T-helper 2 cell treated with Interferon-gamma antibody and Interleukin-4, amounts not matched to agents 5 μg/mL and 100 μg/mL, for 36 hours (primary cell): ENCODE measurements at places on chromosomes 3 and 15.

GRCh38 chr3:178120367-178120766 lies 415.9 kb upstream of the KCNMB2 start:
- DNase-seq, result no peak

DNA sequence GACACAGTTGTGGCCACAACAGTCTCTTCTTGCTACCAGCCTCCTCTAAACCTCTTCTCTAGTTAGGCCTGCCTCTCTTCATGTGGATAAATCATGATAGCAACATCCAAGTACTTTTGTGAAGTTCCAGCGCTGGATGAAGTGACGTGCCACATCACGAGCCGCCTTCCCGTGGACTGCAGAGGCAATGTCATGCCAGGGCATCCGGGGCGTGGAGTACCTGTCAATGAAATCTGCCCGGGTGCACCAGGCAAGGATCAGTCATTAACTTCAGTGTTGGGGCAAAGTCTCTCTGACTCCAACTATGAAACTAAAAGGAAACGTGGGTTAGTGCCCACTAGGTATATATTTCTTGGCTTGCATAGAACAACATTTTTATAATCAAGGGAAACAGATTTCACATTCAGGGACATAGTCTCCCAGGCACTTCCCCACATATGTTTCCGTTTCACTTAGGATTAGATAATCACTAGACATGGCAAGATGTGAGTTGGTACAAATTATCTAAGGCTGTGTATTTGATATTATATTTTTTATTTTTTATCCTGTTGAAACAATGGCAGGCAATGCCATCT lies 133.6 kb downstream of the PLD1 start:
- no peak for DNase-seq

DNA sequence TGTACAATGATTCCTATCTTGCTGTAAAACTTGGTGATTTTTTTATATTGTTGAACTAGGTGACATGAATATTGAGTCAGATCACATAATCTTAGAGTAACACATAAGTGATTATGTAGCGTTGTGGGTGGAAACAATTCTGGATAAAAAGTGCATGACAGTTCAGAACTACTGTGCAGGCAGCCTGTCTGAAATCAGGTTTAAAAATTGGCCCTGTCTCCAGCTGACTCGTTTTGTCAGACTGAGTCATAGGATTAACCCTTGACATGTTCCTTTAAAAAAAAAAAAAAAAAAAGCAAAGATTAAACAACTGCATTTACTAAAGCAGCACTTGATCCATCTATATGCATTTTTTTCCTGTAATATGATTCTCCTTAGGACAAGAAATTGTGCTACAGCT lies 160.0 kb upstream of the CGNL1 start:
- DNase-seq, result no peak

DNA sequence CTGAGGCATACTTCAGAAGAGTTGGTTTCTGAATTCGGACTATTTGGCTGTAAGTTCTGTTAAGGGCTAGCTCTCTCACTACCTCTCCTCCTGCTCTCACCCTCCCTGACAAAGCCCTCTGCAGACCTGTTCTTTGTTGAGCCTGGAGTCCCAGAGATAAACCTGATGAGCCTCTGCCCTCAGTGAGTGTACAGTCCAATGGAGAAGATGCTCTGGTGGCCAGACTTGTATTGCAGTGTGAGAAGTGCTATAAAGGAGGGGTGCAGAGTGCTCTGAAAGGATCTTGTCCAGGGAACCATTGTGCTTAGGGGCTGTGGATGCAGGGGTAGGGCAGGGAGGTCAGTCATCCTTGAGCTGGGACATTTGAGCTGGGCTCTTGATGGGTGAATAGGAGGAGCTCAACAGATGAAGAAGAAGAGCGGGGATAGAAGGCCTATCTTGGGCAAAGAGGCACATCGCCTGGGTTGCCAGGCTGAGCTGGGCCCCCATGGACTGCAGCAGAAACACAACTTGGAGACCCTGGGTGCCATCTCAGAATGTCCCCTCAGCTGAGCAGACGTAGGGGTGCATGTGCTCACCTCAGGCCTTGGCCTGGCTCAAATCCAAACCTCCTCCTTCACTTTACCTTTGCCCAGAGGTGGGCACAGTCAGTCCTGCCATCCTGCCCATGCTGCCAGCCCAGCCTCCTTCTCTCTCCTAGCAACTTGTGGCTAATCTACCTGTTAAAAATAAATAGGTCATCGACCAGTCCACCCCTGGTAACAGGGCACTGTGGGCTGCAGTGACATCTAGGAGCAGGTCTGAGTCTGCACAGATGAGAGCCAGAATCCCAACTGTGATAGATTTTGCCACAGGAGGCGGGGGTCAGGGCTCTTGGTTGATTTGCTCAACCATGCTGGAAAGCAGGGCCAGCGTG lies 3.3 kb downstream of the CAND2 start:
- no peak for DNase-seq

GRCh38 chr3:111967068-111967467 lies 11.8 kb upstream of the ABHD10 start:
- DNase-seq, result no peak

GRCh38 chr15:55942332-55942731 lies 51.1 kb downstream of the NEDD4 start:
- DNase-seq, result no peak

DNA sequence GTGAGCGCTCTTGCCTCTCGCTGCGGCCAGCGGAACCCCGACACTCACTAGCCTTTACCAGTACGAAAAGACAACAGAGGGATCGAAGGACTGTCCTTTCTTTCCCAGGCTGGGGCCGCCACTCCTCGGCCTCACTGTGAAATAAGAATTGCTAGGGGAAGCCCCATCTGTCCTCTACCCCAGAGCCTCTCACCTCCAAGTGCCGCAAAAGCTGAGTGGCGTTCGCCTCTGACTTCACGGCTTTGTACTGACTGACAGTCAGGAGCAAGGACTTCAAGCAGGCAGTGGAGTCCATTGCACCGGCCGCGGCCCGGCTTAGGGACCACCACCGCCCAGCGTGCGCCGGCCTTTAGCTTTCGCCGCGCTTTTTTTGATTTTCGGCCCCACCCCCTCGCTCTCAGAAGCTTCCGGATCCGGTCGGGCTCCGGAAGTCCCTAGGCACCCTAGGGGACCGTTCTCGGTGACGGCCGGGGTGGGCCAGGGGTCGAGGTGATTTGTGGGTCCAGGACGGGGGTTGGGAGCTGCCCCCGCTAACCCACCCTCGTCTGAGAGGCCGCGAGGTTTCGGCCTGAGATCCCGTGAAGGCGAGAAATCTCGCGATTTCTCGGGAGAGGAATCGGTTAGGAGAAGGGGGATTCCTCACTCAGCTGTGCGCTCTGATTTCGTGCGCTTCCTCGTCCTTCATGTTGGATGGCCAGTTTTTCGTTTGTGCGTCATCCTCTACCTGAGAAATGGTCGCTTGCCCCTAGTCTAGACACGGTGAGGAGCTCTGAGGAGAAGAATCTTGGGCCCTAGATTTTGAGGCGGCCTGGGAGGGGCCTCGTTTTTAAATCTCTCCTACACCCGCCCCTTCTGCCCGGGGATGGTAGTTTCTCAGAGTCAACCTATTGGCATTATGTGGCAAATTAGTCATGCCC lies at the start of the genes CIP2A and DZIP3:
TSS of gene CIP2A (minus strand) at position 358 of the 917 bp plus-strand sequence. CDS start at position 295, 63 bp downstream.
TSS of gene DZIP3 (plus strand) at position 642 of the 917 bp plus-strand sequence. CDS start 15,685 bp downstream, outside the sequence.
- peak; percentile 85 for DNase-seq

GRCh38 chr15:78726870-78727551 lies 84.3 kb downstream of the ADAMTS7 start:
- DNase-seq, result no peak

GRCh38 chr3:44554626-44555592 lies at the start of gene ZKSCAN7:
TSS of gene ZKSCAN7 (plus strand) at chr3:44555193. CDS start at chr3:44557048, 1,855 bp downstream.
- DNase-seq, result peak; percentile 14

DNA sequence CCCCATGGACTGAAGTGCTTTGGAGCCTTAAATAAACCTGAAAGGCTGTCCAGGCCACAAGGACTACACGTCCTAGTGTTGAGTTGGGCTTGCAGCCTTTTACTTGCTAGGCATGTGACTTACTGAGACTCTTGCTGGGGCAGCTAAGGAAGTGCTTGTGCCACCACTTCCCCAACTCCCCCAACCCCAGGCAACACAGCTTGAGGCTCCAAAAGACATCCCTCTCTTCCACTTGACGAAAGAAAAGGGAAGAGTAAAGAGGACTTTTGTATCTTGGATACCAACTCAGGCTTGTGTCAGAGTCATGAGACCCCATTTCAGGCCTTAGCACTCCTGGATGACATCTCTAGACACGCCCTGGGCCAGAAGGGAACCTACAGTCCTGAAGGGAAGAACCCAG lies 109.8 kb downstream of the XRN1 start:
- DNase-seq, result no peak

DNA sequence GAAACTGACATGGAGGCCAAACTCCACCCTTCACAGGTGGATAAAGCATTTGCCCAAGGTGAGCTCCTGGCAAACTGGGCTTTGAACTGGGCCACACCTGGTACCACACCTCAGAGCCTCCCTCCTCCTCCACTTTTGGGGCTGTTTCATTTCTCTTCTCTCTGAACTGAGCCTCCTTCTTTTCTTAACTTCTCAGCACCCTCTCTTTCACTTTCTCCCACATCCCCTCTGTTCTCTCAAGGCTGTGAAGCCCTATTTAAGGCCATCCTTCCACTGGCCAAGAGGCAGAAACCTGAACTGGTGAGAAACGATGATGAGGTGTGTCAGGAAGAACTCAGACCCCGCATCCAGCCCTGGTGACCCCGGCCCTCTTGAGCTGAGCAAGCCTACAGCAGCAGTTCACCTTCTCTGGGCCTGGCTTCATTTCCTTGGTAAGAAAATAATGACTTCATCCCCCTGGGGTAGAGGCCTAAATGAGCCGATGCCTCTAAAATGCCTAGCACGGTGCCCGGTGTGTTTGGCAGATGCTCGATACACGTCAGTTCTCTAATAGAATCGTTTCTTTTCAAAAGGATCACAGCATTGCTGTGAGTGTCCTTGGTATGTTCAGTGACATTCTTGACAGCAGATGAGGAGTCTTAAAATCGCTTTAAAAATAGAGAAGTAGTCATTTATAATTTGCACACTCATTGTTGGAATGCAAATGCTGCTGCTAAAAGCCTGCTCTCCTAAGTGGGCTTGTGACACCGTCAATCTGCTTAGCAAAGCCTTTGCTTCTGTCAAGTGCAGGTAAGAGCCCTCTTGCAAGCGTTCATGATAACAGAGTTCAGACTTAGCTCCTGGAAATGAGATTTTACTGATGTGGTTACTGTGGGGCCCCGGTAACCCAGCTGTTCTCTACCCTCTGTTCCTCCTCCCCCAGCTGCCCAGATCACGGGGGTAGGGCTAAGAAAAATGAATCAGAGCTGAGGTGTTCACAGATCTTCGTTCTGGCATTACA lies 97.7 kb upstream of the ATP2B2 start:
- peak; percentile 63 for DNase-seq

DNA sequence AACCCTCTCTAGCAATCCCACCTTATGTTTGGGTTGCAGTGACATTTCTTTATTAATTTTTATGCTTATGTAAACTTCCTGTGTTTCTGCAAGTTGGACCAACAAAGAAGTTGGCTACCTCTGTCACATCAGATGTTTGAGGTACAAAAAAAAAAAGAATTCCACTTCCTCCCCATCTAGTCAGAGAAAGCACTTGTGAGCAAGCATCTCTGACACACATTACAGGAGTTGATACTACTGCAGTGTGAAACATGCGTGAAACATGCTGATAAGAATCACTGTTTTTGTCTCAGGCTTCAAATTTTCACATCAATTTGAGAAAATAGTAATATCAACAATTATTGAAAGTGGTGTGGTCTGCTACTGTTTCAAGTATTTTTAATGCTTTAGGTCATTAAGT lies 1.3 kb downstream of the SCAANT1 start:
- peak; percentile 14 for DNase-seq

GRCh38 chr3:46409739-46410489 lies 2.9 kb downstream of the CCRL2 start:
- no peak for DNase-seq

DNA sequence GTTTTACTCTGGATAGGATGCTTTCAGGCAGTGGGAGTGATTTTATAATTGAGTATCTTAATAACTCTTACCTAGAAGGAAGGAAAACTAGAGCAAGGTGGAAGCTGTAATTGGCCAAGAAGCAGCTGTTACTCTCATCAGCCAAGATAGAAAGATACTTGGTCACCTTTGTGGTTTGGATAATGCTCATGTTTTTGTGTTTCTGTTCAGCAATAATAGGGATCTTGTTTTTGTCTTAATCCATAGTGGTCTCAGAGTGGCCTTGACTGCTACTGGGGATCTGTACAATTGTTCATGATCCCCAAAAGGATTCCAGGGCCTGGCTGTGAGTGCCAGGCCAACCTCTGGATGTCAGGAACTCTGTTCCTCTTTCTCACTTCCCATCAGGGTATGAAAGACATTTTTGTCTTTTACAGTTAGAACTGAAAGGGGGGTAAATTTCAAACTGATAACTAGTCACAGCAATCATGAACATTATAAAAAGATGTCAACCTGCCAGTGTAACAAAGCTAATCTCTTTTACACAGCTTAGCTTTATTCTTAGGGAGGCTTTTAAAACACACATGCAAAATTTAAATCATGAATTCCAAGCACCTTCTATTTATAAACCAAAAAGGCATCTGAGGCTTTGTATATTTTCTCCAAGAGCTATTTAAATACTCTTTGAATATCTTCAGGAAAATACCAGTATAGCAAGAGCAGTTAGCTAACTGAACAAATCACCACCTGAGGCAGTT lies 6.0 kb downstream of the UBL7 start:
- DNase-seq, result no peak

DNA sequence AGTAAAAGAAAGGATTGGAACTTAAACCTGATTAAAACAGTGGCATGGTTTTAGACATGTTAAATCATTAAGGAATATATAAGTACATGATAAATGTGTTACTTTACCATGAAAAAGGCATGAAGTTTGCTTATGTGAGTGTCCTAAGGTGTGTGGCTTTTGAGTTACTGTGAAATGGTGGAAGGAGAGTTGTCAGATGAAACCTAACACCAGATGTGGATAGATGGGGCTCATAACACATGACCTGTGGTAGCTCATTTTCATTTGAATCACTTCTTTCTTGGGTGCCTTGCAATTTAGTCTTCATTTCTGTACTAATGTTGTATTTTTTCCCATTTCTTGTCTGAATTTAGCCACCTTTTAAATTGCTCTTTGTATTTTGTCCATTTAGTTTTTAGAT lies 13.0 kb downstream of the MEF2A start:
- DNase-seq, result no peak

GRCh38 chr3:149620291-149621020 lies 37.4 kb downstream of the WWTR1 start:
- DNase-seq, result peak; percentile 16

DNA sequence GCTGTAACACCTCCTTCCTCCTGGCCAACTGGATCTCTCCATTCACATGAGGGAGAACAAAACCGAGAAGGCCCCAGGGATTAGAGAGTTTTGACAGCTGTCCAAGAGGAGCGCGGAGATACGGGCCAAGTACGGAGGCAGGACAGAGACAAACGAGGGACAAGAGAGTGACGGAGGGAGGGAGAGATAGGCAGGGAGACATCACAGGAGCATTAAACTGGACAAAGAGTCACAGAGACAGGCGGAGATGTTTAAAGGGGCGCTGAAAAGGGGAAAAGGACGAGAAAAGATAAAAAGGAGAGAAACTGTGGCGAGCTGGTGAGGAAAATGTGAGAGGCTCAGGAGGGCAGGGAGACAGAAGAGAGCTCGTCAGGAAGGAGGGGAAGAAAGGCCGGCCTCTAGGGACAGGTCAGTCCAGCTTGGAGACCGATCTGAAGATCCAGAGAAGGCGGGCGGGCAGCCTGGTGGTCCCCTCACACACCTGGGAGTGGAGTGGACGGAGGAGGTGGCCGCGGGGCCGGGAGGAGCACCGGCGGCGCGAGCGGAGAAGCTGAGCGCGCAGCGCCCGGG lies 40.5 kb upstream of the ROPN1 start:
- DNase-seq, result no peak
